NCI-H1694 treated with DMSO at 0.1 percent for 48 hours (cell line): ENCODE measurements at places on chromosomes 3 and 15.
A peak's percentile ranks its signal among the peaks of the same experiment; 100 is the strongest.

DNA sequence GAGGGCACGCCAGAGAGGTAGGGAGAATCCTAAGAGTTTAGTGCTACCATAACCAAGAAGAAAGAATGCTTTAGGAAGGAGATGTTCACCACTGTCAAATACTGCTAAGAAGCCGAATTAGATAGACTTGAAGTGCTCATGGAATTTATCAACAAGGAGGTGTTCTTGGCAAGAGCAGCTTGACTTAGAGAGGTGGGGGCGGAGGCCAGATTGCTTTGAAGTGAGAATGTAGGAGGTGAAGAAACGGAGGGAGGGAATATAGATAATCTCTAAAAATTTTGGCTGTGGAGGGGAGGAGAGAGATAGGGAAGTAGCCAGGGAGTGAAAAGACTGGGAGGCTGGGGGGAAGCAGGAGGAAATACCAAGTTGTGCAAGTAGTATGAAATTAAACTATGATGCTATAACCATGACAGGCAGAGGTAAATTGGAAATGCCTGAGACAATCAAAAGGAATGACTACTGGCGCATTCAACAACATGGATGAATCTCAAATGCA is 35.5 kb downstream of the GADL1 start:
- DNase-seq, result no peak

DNA sequence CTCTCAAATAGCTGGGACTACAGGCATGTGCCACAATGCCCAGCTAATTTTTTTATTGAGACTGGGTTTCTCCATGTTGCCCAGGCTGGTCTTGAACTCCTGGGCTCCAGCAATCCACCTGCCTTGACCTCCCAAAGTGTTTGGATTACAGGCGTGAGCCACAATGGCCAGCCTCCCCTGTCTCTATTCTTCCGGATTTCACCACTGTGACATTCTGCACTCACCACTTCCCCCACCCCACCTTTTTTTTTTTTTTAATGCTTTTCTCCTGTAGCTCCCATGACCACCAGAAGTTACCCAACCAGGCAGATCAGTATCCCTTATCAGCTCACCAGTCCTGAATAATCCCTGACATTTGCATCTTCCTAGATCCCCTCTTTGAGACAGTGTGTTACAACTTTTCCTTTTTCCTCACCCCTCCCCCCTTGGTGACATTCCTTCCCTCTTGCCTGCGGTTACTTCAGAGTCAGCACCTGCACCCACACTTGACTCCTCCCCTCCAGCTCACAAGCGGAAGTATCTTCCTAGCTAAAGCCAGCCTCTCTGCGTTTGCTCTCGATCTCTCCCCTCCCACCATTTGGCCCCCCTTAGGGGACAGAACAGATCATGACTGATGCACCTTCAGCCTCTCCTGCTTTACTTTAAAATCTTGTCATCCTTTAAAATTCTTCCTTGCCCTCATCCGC is 13.5 kb upstream of the ZNF592 start:
- DNase-seq, result no peak

GRCh38 chr3:179660872-179661271 is 8.0 kb downstream of the USP13 start:
- DNase-seq, result no peak

DNA sequence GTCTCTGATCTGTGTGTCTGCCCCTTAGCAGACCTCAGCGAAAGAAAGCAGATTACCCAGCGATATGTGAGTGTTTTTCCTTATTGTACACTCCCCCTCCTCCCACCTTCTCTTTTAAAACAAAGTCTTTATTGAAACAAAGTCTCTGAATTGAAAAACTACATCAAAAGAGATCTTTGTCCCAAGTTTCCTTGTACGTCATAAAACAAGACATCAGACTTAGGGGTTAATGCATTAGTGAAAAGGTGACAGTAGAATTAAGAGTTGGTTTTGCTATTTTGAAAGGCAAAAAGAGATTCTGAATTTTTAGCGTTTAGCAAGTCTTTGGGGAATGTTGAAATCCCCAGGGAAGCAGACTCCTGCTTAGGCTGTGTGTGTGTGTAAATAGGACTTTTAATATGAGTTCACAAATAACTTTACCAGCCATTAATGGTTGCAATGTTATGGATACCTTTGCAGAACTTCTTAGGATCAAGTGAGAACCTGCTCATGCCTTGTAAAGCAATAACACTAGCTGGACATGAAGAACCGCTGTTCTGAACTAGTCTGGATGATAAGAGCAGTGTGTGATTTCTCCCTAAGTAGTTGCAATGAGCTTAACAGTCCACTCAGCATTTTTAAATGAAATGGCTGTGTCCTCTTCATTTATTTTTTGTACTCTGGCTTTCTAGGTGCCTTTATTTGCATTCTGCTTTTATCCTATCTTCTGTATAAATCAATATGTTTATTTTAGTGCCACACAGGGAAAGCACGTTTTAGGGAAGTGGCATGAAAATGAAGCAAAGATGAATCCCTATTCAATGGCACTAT is 136.6 kb downstream of the MCTP2 start:
- DNase-seq, result no peak

GRCh38 chr3:169558371-169558770 is 105.1 kb downstream of the MECOM start:
- no peak for DNase-seq

DNA sequence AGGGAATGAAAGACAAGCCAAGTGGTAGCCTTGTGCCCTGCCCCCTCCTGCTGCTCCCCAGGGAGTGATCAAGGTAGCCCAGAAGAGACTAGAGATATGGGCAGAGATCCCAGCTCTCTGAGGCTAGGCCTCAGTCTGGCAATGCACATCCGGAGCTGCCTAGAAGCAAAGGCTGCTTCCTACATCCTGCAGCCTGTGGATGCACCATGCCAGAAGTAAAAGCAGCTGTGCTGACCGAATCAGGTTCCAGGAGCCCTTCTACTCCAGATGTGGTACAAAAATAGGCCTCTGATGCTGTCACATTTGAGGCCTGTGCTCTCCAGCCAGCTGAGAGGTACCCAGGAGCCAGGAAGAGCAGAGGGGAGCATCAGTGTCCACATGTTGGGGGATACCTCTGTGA is 16.0 kb downstream of the TRAIP start:
- DNase-seq, result no peak

GRCh38 chr15:31020542-31020941 is 29.1 kb upstream of the MTMR10 start:
- no peak for DNase-seq

DNA sequence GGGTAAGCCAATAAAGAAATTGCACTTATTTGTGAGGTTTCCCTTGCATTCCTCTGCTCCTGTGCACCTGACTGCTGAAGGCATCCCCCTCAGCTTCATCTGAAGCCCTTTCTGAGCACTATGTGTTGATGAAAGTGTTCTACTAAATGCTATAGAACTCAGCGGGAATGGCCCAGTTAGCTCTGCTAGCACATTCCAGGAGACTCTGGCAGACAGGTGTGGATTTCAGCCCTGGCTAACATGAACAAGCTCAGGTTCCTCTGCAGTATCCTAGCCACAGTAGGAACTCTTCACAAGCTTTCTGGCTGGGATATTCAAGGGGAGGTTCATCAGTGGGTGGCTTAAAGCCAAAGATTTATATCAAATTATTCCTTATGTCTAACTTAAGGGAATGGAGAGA is 265.5 kb downstream of the RORA start:
- DNase-seq, result no peak

DNA sequence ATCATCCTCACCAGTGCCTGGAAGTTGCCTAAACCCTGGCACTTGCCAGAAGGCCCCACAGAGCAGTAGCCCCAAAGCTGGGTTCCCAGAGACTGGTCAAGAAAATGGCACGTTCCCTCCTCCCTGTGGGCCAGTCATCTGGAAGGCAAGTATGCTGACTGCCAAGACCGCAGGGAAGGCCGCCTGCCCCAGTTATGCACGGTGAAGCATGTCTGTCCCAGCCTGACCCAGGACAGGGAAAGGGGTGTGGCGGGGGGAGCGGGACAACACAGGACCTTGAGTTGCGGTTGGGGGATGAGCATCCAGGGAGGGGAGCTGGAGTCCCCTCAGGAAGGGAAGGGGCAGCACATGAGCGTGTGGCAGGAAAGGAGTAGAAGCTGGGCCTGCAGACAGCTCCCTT is 33.0 kb downstream of the RBPMS2 start:
- no peak for DNase-seq

GRCh38 chr3:1056744-1057143 is 36.1 kb upstream of the CNTN6 start:
- DNase-seq, result no peak

GRCh38 chr3:142929109-142929508 is 34.4 kb downstream of the PAQR9 start:
- peak; percentile 12 for DNase-seq

DNA sequence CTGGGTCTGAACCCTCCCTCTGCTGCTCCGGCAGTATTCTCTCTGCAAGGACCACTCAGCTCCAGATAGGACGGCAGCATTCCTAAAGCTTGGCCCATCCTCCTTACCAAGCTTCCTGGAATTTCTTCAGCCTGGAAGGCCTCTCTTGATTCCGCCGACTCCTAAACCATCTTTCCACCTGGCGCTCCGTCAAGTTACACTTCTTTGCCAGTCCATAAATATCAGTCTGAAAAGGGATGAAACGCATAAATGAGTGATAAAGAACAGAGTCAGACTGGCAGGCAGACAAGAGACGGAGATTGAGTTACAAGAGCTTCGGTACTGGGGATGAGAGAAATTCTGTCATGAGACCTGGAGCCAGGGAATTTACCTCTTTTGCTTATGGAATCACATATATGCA is 44.3 kb downstream of the CERS3 start:
- no peak for DNase-seq

DNA sequence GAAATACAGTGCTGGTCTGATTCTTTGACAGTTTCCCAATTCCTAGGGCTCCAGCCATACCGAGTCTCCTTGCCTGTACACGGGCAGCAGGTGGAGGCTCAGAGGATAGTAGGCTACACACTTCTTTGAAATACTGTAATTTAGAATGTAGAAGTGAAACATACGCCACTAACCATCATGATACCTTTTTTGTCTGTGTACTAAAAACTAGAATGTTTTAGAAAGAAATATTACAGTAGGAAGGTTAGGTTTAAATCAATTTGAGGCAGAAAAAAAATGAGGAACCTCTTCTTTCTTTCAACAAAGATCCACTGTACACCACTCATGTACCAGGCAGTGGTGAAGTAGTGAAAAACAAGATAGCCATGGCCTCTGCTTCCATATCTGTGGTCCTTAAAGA is 354.7 kb downstream of the MCTP2 start:
- DNase-seq, result no peak

DNA sequence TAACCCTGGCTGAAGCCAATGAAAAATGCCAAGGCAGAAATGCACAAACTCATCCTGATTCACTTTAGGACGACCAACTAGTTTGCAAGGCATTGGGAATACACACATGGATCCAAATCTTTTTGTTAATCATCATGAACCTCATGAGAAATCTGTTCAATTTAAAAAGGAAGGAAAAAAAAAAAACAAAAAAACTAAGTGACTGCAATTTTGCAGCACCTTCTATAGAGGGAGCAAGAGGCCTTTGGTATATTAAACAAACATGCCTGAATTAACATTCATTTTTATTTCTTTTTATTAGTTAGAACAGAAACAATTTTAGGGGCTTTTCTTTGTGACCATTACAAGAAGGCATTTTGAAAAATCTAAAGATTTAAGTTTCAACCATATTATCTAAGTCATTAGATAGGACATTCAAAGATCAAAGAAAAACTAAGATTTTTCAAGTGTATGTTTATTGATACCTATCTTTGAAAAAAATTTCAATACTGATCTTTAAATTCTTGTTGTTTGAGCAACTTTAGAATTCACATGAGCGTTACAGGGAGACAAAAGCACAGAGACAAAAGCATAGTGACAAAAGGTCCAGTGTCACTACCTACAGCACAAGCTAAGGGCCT is 182.4 kb downstream of the CBLB start:
- peak; percentile 14 for DNase-seq

- no peak for DNase-seq
Observed at GRCh38 chr3:132857317-132857716, 135.1 kb upstream of the NPHP3 start.

DNA sequence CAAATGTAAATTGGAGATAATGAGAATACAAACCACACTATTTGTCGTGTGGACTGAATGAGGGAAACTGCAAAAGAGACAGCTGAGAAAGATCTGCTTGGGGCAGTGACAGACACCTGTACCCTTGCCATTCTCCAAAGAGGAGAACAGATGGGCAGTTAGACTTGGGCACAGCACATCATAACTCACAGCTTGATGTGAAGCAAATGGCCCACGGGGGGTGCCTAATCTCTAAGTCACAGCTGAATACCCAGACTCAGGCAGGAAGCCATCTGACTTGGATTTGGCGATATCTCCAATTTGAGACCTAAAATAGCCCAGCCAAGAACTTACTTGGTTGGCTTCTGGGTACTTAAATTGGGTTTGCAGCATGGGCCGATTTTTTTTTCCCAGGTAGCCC is 10.0 kb upstream of the SLC6A11 start:
- no peak for DNase-seq

DNA sequence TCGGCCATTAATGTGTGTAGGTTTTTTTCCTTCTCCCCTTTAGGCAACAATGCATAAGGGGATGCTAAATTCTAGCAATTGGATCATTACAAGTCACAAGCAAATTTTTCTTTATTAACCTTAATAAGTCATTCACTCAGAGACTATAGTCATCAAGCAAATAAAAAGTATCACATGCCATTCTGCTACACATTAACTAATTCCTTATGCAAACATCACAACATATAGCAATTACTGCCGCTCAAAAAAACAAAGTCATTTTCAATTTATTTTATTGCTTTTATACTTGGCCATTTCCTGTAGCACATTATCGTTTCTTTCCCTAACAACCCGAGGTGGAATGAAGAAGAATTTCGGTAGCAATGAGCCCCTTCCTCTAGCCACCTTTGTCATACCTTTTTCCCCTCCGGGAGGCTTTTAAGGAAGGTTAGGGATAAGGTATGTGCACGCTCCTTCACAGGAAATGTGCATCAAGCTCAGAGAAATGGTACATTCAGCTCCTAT is 421.2 kb downstream of the TIGIT start:
- DNase-seq, result no peak

GRCh38 chr15:54321426-54321825 is 343.2 kb downstream of the UNC13C start:
- no peak for DNase-seq

- no peak for DNase-seq
Observed at GRCh38 chr3:138265745-138266144, 63.9 kb downstream of the NME9 start.

GRCh38 chr3:86451749-86452148 is 539.2 kb downstream of the VGLL3 start:
- no peak for DNase-seq

DNA sequence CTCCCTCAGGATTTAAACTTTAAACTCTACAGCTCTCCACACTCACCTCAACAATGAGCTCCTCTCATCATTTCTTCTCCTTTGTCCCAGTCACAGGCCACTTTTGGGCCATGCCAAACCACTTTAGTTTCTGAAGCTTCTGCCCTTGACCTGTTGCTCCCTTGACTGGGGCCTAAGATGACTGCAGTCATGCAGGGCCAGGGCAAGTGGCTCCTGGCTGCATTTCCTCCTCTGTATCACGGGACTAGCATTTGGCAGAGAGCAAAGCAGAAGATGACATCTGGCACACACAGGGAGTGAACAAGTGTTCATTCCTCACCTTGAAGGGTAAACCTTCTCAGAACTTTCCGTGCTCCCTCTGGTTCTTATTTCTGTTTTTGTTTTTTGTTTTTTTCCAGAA is 136.9 kb downstream of the PDE8A start:
- DNase-seq, result no peak

- no peak for DNase-seq
Observed at GRCh38 chr3:179091113-179091512, 19.5 kb upstream of the ZMAT3 start.
